Jurkat, Clone E6-1 (cell line): ENCODE measurements at places on chromosomes 13 and 19.

GRCh38 chr13:107291875-107292274, 723.9 kb upstream of the ARGLU1 start:
- DNase-seq: no peak

DNA sequence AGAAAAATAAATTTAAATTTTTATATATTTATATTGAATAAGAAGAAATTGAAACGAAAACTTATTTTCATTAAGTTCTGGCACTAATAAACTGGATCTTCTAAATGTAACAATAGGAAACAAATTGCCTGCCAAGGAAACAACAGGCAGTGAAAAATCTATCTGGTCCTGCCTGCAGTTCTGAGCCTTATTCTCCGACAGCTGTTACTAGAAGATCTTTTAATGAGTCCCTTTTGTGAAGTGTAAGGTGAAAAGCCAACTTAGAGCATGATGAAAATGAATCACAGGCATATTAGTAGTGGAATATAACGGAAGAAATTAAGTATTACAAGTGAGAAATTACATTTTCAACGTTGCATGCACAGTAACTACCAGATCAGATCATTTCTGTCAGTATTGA, 1002.7 kb upstream of the PCDH20 start:
- no peak for DNase-seq

- no peak for DNase-seq
Measured at GRCh38 chr13:30647824-30648521, 30.3 kb downstream of the USPL1 start.

DNA sequence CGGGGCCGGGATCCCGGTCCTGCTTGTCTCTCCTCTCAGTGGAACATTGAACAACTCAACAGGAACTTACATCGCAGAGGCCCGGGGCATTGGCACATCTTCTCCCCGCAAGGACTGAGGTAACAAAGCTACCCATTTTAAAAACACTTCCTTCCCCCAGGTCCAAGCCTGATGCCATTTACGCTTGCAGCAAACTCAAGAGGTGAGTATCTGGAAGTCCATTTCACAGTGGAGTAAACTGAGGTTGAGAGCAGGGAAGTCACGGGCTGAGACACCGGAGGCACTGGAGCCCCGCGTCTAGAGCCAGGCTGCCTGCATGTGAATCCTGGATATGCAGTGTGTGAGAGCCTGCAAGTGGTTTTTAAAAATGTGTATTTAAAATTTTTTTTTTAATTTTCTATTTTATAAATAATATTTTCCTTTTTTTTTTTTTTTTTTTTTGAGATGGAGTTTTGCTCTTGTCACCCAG, 492 bp upstream of the PGLYRP1 start:
- DNase-seq: no peak

DNA sequence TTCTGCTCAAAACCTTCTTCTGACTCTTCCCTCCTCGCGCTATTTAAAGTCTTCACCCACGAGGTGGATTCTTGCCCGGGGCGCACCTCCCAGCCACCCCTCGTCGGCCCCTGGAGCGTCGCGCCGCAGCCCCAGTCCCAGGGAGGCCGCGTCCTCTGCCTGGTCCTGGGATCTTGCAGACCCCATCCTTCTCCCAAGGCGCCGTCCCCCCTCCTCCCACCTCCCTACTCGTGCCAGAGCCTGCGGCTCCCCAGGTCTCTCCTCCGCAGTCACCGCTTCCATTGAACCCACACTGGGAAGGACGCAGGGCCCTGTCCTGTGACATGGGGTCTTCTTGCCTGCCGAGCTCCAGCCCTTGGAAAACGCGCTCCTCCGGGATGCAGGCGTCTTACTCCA, 486 bp downstream of the ZNF808 start:
- DNase-seq: no peak

GRCh38 chr19:10965398-10965797, 4.6 kb downstream of the SMARCA4 start:
- DNase-seq: no peak

- no peak for DNase-seq
Measured at GRCh38 chr19:39596911-39597310, 5.4 kb upstream of the LGALS13 start.

DNA sequence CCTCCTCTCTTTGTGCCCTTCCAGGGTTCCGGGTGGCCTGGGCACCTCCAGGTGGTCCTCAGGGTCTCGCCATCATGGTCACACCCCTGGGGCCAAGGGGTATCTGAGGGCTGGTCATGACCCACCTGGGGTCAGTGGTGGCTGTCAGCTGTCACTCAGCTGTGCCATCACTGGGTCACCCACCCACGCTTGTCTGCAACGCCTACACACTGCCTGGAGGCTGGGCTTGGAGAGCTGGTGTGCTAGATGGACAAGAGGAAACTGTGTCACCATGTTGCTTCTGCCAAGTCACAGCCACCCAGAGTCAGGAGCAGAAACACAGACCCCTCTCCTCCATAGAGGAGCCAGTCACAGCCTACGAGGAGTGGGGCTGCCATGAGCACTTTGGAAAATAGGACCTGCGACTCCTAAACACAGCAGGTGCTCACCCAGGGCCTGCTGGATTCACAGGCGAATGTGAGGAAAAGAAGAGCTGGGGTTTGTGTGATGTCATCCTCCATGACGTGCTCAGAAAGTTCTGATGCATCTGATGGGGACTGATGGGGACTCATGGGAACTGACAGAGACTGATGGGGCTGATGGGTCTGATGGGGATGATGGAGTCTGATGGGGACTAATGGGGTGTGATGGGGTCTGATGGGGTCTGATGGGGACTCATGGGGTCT, 10.7 kb upstream of the GRTP1 start:
- no peak for DNase-seq

GRCh38 chr13:50936679-50937078, 27.1 kb downstream of the RNASEH2B start:
- no peak for DNase-seq

- peak; percentile 34 for DNase-seq
Measured at GRCh38 chr13:43908156-43909126, 28.7 kb downstream of the LACC1 start.

GRCh38 chr13:105016266-105016665, 1519.2 kb downstream of the EFNB2 start:
- DNase-seq: no peak

DNA sequence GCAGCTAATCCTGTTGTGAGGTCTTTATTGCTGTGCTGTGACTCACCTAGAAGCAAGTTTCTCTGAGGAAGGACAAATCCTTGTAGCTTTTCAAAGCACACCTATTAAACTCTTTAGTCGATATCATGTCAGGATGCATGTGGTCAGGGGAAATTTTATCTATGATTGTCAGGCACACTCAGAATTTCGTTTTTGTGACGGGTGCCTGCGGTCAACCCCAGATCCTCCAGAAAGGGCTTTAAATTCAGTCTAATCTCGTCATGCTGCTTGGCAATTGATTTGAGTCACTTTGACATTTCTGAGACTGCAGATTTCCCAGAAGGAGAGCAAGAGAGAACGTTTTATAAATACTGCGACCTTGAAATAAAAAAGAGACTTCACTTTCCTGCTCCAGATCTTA, 316.9 kb downstream of the FGF9 start:
- peak; percentile 87 for DNase-seq

- no peak for DNase-seq
Measured at GRCh38 chr13:67421475-67421874, 191.3 kb upstream of the PCDH9 start.

- DNase-seq: no peak
Measured at GRCh38 chr13:99978799-99979452, 2.7 kb upstream of the ZIC2 start.

DNA sequence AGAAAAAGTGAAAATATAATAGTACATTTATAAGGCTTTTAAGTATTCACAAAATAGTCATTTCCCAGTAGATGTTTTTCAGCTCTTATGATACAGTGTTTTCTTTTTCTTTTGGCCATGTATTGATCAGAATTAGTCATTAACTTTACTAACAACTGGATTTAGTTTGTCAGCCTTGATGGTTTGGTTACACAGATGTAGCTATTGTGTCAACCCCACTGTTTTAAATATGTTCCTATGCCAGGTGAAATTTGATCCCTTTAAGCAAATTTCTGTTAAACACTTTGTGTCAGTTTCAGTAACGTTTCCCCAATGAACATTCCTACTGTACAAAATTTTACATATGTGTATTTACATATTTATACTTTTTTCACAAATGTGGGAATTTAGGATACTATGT, 261.5 kb upstream of the STARD13 start:
- no peak for DNase-seq

GRCh38 chr13:41645331-41645730, 188.0 kb downstream of the RGCC start:
- DNase-seq: no peak

GRCh38 chr19:51507640-51508058, 6.0 kb upstream of the SIGLEC12 start:
- DNase-seq: no peak

GRCh38 chr13:22175241-22175640, 504.4 kb downstream of the FGF9 start:
- peak; percentile 3 for DNase-seq

GRCh38 chr13:114148521-114148855, 16.1 kb upstream of the RASA3 start:
- peak; percentile 95 for DNase-seq

- DNase-seq: no peak
Measured at GRCh38 chr13:47858042-47859025, 142.7 kb downstream of the SUCLA2 start.

- no peak for DNase-seq
Measured at GRCh38 chr13:94006296-94006695, 473.2 kb downstream of the DCT start.

DNA sequence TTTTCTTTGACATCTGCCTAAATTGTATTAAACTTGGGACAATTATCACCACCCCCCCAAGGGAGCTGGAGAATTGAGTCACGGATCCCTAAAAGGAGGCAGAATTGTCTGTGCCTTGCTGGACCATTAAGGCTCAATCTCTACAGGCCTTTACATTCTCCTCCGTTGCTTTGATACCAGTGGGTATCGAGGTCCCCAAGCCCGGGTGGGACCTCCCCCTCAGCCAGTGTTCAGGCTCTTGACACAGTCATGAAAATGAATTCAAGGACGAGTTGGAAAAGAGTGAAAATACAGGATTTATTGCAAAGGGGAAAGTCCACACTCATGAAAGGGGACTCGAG, 5.6 kb downstream of the PPP1R15A start:
- DNase-seq: no peak

- no peak for DNase-seq
Measured at GRCh38 chr19:11168568-11168967, 13.0 kb upstream of the SPC24 start.

DNA sequence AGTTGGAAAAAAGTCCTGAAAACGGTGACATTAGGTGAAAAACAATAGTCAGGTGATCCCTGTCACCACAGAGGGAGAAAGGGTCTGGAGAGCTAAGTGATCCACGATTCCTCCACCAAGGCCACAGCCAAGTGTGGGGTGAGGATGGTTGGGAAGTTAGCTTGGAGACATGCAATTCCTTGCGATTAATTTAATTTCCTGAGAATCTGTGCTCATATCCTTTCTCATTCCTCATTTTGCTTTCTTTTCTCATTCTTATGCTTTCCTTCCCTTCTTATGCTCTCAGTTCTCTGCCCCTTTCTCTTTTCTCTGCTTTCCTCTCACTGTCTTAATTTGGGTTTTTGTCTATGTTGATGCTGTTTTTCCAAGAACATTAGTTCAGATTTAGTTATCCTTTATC, 68.8 kb downstream of the GPC5 start:
- DNase-seq: no peak

- no peak for DNase-seq
Measured at GRCh38 chr13:83796364-83796763, 85.9 kb downstream of the SLITRK1 start.

DNA sequence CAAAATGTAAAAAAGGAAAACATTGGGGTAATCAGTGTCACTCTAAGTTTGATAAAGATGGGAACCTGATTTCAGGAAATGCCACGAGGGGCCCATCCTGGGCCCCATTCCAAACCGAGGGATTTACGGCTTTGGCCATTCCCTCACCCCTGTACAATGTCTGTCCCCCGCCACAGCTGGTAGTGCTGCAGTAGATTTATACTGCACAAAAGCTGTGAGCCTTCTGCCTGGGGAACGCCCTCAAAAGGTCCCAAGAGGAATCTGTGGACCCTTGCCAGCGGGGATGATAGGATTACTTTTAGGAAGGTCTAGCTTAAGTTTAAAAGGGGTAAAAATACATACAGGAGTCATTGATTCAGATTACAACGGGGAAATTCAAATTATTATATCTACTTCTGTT, 173.4 kb upstream of the SGCG start:
- DNase-seq: no peak

DNA sequence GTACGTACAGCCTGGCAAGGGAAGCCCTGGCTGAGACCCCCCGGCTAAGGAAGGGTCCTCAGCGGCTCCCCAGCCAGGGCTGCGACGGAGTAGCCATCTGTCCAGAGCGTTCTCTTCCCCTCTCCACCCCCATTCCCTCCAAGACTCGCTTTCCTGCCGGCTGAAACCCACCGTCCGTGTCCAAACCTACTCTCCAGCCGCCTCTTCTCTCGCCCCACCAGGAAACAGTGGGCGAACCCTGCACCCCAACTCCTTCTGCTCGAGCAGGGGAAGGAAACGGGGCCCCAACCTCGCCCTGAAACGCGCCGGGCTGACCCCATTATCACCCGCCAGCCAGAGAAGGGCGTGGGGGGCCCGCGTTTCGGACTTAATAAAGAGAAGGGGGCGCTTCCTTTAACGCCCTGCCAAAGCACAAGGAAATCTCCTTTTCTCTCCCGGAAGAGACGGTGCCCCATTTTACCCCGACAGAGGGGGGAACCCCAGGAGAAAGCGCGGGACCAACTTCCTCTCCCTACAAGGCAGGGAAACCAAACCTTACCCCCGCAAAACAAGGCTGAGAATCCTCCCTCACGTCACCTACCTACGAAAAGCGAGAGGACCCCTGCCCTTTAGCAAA, 2.5 kb downstream of the ZC3H4 start:
- no peak for DNase-seq

DNA sequence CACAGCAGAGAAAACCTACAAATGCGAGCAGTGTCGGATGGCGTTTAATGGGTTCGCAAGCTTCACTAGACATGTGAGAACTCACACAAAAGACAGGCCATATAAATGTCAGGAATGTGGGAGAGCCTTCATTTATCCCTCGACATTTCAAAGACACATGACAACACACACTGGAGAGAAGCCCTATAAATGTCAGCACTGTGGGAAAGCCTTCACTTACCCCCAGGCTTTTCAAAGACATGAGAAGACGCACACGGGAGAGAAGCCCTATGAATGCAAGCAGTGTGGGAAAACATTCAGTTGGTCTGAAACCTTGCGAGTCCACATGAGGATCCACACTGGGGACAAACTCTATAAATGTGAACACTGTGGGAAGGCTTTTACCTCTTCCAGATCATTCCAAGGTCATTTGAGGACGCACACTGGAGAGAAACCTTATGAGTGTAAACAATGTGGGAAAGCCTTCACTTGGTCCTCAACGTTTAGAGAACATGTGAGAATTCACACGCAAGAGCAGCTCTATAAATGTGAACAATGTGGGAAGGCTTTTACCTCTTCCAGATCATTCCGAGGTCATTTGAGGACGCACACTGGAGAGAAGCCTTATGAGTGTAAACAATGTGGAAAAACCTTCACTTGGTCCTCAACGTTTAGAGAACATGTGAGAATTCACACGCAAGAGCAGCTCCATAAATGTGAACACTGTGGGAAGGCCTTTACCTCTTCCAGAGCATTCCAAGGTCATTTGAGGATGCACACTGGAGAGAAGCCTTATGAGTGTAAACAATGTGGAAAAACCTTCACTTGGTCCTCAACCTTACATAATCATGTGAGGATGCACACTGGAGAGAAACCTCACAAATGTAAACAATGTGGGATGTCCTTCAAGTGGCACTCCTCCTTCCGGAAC, 16.8 kb downstream of the ZNF57 start:
- no peak for DNase-seq

- DNase-seq: no peak
Measured at GRCh38 chr13:35732565-35732964, 256.1 kb upstream of the MAB21L1 start.

- DNase-seq: no peak
Measured at GRCh38 chr19:56103027-56103614, 18.0 kb downstream of the ZNF787 start.
